ENCODE measurements at places on chromosomes 2 and 18.

GRCh38 chr2:223084873-223085272 is 32.9 kb downstream of the KCNE4 start:
- DNase-seq: no peak

DNA sequence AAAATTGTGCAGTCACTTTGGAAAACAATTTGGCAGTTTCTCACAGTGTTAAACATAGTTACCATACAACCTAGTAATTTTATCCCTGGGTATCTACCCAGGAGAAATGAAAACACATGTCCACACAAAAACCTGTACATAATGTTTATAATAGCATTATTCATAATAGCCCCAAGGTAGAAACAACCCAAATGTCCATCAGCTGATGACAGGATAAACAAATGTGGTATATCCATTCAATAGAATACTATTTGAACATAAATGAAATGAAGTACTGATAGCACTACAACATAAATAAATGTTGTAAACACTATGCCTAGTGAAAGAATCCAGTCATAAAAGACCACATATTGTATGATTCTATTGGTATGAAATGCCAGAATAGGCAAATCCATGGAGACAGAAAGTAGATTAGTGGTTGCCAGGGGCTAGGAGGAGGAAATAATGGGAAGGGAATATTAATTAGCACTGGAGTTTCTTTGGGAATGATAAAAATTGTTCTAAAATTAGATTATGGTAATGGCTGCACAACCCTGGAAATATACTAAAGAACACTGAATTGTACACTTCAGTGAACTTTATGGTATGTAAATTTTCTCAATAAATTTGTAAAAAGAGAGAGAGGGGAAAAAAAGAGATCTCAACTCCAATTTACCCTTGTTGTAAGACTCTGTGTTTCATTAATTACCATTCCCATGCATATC is 20.8 kb upstream of the VIT start:
- no peak for DNase-seq

GRCh38 chr2:68807821-68808266 is 63.4 kb downstream of the BMP10 start:
- peak; percentile 35 for DNase-seq

GRCh38 chr2:239772721-239773120 is 252.4 kb downstream of the NDUFA10 start:
- DNase-seq: no peak

- DNase-seq: no peak
These were observed 499.0 kb downstream of the TMX3 start for GRCh38 chr18:68215931-68216330.

DNA sequence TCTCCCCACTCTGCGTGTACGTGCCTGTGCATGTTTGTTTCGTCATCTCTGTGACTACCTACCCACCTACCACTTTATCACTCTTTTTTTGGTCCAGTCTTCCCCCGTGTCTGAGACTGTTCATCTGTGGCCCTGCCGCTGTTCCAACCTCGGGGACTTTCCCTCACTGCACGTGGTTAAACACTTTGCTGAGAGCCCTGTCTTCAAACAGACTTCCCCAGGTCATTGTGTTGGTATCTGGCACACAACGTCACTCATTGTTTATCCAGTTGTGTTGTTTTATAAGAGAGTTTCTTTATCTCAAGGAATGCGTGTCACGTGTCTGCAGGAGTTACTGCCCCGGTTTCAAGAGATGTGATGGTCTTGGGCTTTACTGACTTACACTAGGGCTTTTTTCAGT is 262.0 kb upstream of the RASGRP3 start:
- DNase-seq: no peak

GRCh38 chr2:9364791-9365497 is 58.4 kb downstream of the ITGB1BP1 start:
- DNase-seq: no peak

DNA sequence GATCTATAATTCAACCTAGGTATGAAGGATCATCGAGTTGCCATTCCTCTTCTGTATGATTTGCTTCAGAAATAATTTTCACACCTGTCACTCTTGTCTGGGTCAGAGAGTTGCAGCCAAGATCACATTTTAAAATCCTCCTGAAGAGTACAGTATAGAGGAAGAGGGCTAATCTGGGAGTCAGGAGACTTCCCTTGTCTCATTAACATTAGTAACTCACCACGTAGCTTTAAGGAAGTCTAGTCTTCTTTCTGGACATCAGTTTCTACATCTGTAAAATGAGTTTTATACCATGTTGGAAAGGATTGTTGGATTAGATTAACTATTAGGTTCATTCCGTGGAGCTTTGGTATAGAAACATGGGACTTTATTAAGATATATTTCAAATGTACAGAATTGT is 109.4 kb downstream of the TDRD15 start:
- DNase-seq: no peak

- no peak for DNase-seq
These were observed 39.5 kb downstream of the CERS6 start for GRCh38 chr2:168495524-168495923.

DNA sequence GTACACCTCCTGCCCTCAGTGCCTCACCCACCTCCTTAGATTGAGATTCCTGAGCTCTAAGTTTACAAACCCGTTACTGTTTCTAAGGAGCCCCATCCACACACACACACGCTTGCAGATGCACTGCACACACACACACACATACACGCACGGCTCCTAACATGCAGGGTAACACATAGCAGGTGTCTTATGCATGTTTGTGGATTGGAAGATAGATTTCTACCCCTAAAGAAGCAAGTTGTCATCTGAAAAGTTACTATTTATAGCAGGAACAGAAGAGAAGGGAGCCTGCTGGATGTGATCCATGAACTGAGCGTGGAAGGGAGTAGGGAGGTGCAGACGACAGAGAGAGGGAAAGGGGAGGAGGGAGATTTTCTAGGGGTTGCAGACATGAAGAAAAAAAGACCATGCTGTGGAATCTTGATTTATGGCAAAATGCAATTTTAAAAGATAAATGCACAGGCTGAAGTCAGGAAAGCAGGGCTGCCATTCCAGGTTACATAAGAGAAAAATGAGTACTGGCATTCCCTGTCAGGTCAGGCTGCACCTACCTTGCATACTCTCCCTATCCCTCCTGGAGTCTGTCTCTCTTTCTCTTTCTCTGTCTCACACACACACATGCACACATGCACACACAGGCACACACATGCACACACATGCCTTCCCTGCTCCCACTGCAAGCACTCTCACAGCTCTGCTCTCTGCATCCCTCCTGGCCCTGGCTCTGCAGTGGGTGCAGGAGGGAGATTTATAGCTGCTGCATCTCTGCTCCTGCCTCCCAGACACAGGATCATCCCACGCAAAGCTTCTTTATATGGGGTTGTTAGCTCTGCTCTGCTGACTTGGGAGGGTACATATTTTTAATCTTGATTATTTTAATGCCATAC is 192.6 kb upstream of the MYT1L start:
- DNase-seq: no peak

DNA sequence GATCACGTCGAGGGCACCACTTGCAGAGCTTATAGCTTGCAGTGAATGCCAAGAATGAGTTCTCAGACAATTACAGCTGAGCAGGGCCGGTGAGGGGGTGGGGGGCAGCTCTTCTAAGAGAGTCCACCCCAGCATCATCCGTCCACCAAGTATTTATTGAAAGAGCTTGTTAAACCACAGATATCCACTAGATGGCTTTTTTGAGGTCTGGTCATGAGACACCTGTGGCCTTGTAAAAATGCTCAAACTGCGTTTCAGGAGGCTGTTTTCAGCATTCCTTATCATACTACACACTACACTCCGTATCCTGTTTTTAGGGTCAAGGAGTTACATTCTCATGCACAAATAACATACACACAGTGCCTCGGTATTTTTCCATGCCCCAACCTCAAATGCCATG is 51.5 kb downstream of the DNAJC10 start:
- DNase-seq: no peak

GRCh38 chr2:8122520-8122919 is 559.3 kb upstream of the ID2 start:
- no peak for DNase-seq

GRCh38 chr18:33583901-33584300 is 5.9 kb downstream of the ASXL3 start:
- no peak for DNase-seq

DNA sequence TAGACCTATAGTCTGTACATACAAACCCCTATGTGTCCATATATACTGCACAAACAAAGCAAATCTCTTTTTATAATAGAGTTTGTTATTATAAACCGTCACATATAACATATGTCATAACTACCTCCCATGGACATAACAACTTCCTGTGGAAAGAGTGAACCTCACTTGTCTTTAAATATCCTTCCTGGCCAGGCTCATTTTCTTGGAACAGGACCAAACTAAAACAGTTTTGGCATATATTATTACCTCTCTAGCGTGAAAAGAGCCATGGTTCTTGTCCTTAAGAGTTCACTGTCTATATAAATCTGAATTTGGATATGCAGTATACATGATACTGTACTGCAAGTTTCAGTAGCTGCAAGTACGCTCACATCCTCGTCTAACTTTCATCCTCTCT is 28.3 kb upstream of the DNAJC27 start:
- no peak for DNase-seq

Data from CD4-positive, alpha-beta T cell treated with Interferon gamma for 1 hour (primary cell).